ENCODE measurements at places on chromosomes 1 and 21.

DNA sequence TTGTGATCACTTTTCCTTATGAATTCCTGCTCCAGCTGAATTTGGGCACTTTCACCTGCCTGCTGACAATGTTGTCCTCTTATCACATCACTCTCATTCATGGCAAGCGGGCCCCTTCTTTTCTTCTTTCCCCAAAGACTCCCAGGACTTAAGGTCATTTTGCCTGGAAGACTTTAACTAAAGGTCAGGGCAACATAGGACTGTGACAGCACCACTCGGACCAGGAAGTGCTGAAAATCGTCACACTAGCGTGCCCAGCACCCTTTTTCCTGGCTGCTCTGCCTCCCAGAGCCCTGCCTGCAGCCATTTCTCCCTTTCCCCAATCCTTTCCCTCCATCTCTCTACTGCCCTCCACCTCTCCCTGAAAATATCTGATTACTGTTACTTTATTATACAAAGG lies 35.4 kb downstream of the CD34 start:
- no peak for DNase-seq

DNA sequence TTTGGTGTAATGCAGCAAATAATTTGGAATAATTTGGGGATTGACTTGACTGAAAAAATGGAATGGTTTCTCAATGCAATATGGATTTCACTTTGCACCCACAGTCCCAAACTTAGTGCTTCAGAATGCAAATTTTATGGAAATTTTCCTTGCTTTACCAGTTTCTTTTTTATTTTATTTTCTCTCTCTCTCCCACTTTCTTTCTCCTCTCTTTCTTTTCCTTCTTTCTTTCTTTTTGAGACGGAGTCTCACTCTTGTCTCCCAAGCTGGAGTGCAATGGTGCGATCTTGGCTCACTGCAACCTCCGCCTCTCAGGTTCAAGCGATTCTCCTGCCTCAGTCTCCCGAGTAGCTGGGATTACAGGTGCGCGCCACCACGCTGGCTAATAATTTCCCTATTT lies 110.3 kb downstream of the KCNN3 start:
- no peak for DNase-seq

GRCh38 chr1:13766592-13767564 lies 66.9 kb downstream of the PRDM2 start:
- no peak for DNase-seq

DNA sequence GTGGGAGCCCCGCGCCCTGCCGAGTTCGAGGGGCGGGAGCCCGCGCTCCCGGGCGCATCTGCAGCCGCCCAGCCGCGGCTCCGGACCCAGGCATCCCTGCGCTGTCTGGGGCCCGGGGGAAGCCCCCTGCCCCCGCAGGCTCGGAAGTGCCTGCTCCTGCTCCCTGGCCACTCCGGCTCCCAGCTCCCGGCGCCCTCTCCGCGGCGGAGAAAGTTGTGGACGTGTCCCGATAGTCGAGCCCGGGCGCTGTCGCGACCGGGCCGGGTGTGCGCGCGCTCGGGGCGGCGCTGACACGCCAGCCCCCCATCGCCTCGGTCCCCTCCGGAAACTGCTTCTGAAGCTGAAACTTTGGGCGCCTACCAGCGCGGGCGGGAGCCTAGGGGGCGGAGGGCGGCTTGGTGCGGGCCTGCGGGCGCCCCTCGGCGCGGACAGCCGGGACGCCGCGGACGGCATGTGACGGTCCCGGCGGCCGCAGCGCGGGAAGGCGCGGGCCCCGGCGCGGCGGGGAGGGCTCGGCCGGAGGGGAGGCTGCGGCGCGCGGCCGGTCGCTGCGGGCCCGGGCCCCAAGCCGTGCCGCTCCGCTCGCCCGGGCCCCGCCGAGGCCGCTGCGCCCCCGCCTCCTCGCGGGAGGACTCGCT lies 515 bp downstream of the MAN1C1 start:
- no peak for DNase-seq

GRCh38 chr1:150966011-150966410 lies 8.6 kb downstream of the CERS2 start:
- DNase-seq: no peak

DNA sequence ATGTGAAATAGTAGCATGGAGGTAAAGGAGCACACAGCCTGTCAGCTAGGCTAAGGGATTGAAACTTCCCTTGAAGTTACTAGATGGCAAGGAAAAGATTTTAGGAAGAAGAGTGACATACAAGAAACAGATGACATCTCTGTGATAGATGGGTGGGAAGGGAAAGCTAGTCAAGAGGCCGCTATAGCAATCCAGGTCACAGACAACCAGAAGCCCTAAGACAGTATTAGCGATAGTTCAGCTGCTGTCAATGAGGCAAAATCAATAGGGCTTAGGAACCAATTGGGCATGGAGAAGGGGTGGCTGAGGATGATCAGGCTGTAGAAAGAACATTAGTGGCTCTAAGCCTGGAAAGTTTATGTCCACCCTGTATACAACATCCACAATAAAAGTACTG lies 111.1 kb downstream of the GLUL start:
- DNase-seq: no peak

DNA sequence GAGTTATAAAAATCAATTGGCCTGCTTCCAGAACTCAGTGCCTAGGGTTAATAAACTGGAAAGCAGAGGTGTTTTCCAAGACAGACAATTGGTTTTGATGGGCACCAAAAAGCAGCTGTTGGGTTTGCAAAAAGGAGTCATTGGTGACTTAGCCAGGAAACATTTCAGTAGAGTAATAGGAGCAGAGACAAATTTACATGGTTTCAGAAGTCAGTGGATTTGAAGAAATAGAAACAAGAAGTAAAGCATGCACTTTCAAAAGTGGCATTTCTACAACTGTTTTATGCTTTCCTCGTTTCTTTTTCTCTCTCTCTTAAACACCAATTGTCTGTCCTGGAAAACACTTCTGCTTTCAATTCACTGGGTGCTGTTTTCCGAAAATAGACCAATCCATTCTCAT lies 87.8 kb downstream of the GLUL start:
- DNase-seq: no peak

- DNase-seq: no peak
Observed at GRCh38 chr1:8875216-8875861, 3.1 kb downstream of the ENO1 start.

DNA sequence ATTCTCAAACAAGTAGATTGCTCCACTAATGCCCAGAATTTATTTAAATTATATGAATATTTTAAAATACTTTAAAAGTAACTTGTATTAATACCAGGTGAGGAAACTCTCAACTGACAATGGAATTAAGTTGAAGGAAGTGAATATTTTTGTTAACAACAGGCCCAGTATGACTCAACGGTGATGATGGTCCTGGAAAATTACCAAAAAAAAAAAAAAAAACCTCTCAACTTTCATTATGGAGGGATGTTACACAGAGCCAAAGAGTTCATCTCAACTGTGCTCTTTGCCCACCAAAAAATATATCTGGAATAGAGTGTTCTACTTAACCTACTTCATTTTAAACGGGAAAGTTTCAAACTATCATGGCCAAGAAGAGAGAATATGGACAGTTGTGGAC lies 28.3 kb downstream of the CFH start:
- no peak for DNase-seq

DNA sequence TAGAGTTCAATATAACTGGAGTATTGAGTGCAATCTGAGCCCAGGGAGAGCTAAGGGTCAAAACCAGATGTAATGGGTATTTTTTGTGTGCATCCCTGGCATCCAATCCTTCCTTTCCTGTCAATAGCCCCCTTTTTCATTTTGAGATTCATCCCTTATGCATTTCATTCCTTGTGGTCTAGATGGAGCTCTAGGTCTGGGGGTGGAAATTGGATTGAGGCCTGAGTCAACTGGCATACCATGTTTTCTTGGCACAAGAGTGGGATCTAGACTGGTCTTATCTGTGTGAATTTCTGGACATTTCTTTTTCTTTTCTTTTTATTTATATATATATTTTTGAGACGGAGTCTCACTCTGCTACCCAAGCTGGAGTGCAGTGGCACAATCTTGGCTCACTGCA lies 67.3 kb upstream of the RAB3GAP2 start:
- no peak for DNase-seq

- DNase-seq: no peak
Observed at GRCh38 chr1:223836586-223836985, 9.2 kb downstream of the TP53BP2 start.

DNA sequence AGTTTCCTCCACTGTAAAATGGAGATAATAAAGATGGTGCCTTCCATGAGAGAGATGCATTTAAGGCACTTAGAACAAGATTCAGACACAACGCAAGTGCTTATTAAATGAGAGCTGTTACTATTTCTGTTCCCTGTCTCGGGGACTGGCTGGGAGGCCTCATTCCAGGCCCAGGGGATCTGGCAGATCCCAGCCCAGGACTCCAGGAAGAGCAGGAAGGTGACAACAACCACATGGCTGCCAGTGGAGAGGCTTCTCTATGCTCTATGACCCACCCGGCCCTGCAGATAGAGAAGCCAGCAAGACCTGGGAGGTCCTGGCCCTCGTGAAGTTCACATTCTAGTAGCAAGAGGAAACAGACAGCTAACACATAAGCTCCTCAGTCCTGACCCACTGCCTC lies 175.5 kb downstream of the ACTL8 start:
- DNase-seq: no peak

DNA sequence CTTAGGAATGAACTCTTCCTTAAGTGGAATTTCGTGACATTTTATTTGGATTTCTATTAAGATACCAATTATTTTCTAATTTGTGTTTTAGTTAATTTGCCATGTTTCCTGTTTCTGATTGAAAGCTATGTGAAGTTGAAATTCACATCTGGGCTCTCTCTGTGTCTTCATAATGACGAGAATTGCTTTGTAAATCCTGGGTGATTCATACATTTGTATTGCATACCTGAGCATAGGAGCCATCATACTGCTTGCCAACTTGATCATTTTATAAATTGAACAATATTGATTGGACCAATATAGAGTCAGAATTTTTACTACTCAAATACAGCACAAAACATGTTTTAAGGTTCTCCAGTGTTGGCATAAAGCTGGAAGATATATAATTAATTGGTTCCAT lies 817.9 kb downstream of the BRINP3 start:
- no peak for DNase-seq

DNA sequence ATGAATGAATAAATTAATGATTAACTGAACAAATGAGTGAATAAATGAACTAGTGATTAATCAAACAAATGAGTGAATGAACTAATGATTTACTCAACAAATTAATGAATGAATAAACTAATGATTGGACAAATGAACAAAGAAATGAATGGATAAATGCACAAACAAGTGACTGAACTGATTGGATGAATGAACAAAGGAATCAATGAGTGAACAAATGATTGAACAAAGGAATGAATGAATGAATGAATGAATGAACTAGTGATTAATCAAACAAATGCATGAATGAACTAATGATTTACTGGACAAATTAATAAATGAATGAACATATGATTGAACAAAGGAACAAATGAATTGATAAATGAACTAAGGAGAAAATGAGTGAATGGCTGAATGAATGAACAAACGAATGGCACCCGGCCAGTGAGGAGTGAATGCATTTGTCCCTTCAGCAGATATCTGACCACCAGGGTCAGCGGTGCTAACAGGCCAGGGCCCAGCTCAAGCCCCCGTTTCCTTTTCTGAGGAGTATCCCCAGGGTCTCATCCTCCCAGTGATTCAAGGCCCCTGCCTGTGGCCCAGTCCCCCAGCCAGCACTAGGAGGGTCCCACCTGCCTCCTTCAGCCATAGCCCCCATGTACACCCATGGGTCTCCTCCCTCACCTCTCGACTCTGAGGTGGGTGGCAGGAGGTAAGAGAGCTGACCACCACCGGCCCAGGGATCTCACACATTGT lies 49.9 kb downstream of the WNT9A start:
- no peak for DNase-seq

- DNase-seq: no peak
Observed at GRCh38 chr21:15080526-15080925, 15.7 kb upstream of the NRIP1 start.

- DNase-seq: no peak
Observed at GRCh38 chr1:111302374-111302773, 11.7 kb downstream of the CHIA start.

DNA sequence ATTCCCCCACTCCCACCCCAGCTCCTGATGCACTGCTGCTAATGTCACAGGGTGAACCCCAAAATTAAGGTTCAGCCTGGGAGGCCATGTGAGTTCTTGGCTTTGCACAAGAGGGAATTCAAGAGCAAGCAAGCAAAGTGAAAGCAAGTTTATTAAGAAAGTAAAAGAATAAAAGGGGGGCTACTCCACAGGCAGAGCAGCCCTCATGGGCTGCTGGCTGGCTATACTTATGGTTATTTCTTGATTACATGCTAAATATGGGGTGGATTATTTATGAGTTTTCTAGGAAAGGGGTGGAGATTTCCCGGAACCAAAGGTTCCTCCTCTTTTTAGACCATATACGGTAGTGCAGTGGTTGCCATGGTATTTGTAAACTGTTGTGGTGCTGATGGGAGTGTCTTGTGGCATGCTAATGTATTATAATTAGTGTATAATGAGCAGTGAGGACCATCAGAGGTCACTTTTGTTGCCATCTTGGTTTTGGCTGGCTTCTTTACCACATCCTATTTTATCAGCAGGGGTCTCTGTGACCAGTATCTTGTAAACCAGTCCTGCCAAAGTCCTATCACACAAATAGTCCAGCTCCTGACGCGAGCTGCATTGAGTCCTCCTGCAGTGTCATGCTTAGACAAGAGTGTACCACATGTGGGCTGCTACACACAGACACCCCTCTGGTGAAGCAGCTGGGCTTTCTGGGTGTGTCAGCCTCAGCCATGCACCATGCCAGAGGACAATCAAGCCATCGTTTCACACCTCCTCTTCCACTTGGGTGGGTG lies 46.4 kb upstream of the CSF1 start:
- no peak for DNase-seq

GRCh38 chr1:176551146-176551545 lies 88.2 kb downstream of the PAPPA2 start:
- DNase-seq: no peak

- no peak for DNase-seq
Observed at GRCh38 chr1:109399326-109399957, 1.7 kb upstream of the SORT1 start.

GRCh38 chr1:12338017-12338416 lies 108.2 kb downstream of the VPS13D start:
- DNase-seq: no peak

Measured in D721Med (cell line).